ENCODE measurements at places on chromosomes 1 and 21. TPM values are rescaled to one million over a fixed set of nuclear protein-coding genes. Genes with fewer than 3 reads are reported as not detected.

Gene BRINP3
- total RNA-seq, result not detected

- no peak for DNase-seq
Observed at GRCh38 chr1:245604979-245605378, 450.2 kb downstream of the KIF26B start.

Gene EFCAB14
- total RNA-seq, result 41.4 TPM

DNA sequence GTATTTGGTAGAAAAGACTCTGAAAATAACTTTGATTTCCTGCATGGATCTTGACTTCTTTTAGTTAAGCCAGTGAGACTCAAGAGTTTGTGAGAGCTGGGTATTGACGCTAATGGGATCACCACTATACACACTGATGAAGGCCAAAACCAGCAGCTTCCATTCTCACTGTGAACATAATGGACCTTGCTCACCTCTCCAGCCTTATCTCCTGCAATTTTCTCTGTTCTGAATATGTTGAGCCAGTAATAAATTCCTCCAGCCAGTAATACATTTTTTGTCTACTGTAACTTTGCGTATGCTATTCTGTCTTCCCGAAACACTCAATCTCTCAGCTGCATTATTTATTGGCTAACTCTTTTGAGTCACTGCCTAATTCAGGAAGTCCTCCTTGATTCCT, 111.6 kb upstream of the PPP2R5A start:
- DNase-seq, result no peak

DNA sequence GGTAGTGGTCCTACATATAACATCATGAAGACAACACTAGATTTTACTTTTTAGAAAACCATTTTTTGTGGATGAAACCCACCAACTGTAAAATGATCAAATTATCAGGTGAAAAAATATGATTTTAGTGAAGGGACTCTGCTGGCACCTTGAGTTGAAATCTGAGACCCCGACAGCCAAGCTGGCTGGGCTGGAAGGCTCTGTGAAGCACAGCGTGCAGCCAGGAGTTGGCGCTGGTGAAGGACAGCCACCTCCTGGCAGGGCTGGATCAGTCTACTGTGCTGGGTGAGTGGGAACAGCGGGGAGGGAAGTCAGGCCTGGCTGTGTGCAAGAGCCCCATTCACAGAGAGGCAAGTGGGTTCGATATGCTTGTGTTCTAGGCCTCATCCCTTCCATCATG, 47.9 kb downstream of the DDAH1 start:
- DNase-seq, result no peak

Gene ASPM
- 37.1 TPM for total RNA-seq

Gene OLFM3
- not detected for total RNA-seq

Gene LYPD8
- total RNA-seq, result not detected

GRCh38 chr1:235136111-235136510, 7.5 kb upstream of the TOMM20 start:
- DNase-seq, result no peak

DNA sequence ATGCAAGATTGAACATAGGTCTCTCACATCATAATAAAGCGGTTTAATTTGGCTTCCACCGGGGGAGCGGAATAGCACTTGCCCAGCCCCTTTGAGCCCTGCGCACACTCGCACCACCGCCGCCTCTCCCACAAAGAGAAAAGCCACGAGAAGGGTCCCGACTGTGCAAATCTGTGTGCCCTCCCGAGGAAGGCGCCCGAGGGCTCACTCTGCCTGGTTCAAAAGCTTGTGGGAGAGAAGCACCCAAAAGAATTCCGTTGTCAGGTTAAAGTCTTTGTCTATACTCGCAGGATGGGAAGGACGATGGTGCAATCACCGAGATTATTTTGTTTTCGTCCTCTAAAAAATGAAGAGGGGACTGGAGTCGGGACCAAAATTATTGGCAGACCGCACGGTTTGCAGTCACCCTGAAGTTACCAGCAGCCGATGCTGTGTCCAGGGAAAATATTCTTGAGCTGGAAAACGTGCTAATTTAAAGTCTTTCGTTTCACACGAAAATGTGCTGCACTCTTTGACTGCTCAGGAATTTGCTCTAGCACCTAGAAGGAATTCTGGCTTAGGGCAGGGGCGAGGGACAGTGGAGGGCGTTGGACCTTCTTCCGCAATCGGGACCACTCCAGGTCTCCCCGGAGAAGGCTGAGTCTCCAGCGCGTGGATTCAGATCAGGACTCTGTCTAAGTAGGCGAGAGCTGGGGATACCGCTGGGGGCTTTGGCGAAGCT, 6.6 kb upstream of the SIM2 start:
- DNase-seq, result peak; percentile 5

DNA sequence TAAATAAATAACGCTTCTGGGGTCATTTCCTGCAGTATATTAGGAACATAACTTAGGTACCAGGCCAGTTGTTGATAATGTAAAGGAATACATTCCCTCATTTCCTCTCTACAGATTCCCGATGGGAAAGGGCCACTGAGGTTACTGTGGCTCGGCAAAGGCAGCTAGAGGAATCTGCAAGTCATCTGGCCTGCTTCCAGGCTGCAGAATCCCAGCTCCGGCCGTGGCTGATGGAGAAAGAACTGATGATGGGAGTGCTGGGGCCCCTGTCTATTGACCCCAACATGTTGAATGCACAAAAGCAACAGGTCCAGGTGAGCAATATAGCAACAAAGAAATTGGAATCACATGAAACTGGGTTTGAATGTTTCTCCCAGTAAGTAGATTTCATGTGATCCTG, 109.6 kb upstream of the BMP8A start:
- DNase-seq, result no peak

Data from activated naive CD4-positive, alpha-beta T cell treated with anti-CD3 and anti-CD28 coated beads, Interleukin-2, amount 50 U/mL, for 72 hours (primary cell).